ENCODE measurements at places on chromosomes 13 and 19. TPM values are rescaled to one million over a fixed set of nuclear protein-coding genes. Genes with fewer than 3 reads are reported as not detected.

DNA sequence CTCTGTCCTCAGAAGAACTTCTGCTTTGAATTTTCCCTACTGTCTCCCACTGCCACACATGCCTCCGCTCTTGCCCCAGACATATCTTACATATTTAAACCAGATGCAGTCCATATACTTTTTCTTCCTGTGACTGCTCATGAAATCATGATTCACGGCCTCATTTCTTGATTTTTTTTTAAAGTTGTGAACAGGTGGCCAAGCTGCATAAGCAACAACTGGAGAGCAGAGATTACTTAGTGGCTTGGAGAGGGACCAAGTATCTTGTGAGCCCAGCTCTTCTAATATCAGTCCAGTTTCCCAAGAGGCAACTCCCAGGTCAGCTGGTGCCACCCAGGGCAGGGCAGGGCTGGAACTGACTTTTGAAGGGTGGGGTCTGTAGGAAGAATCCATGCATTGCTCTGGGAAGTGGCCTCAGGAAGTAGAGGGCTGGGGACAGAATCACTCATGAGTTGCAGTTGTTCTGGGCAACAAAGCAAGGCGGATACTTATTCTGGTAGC is 152.4 kb downstream of the LMO7 start:
- peak overlapping the region; percentile 85 for H3K27ac ChIP-seq
- peak overlapping the region; percentile 55 for H3K4me3 ChIP-seq
- peak; percentile 94 for DNase-seq
- H3K36me3 ChIP-seq, result peaks cover 5% of the 10 kb centered on the region
- peaks cover 26% of the 10 kb centered on the region for H3K4me1 ChIP-seq

- no peak for DNase-seq
- no peaks in the 10 kb centered on the region for H3K27me3 ChIP-seq
- no peaks in the 10 kb centered on the region for H3K36me3 ChIP-seq
- H3K4me1 ChIP-seq, result no peaks in the 10 kb centered on the region
- no peak overlapping the region for H3K27ac ChIP-seq
- H3K4me3 ChIP-seq, result no peak overlapping the region
Observed at GRCh38 chr13:74068471-74068870, 65.7 kb downstream of the KLF12 start.

The IFNL1 gene
- total RNA-seq, result not detected

DNA sequence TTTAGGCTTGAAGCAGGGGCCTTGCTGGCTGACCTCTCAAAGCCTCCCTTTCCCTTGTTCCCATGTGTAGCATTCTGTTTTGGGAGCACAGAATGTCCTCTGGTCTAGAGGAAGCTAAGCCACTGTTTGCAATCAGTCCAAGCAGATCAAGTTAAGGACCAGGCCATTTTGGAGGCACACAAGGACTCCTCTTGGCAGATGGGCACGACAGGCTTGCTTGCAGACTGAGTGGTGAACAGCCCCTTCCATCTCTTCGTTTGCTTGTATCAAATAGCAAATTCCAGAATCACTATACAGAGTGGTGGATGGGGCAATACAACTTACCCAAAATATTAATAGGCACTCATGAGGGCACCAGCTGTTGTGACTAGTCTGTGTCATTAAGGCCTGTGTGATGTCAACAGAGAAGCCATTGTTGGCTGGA is 215.5 kb upstream of the SERP2 start:
- H3K27me3 ChIP-seq, result no peaks in the 10 kb centered on the region
- DNase-seq, result peak; percentile 14
- H3K4me1 ChIP-seq, result no peaks in the 10 kb centered on the region
- no peaks in the 10 kb centered on the region for H3K36me3 ChIP-seq
- H3K4me3 ChIP-seq, result no peak overlapping the region
- no peak overlapping the region for H3K27ac ChIP-seq

DNA sequence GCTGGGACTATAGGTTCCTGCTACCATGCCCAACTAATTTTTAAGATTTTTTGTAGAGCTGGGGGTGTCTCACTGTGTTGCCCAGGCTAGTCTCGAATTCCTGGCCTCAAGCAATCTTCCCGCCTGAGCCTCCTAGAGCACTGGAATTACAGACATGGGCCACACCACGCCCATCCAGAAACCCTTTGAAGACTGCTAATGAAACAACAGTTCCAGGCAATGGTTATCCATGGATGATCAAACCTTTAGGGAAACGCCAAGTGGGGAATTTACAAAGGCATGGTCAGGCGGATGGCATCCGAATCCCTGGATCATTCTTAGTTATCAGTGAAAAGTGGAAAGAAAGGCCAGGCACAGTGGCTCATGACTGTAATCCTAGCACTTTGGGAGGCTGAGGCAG is 16.9 kb upstream of the DNMT1 start:
- no peaks in the 10 kb centered on the region for H3K36me3 ChIP-seq
- no peak for DNase-seq
- H3K4me1 ChIP-seq, result no peaks in the 10 kb centered on the region
- no peak overlapping the region for H3K4me3 ChIP-seq
- no peaks in the 10 kb centered on the region for H3K27me3 ChIP-seq

- H3K27ac ChIP-seq, result no peak overlapping the region
- peaks cover 11% of the 10 kb centered on the region for H3K27me3 ChIP-seq
- peaks cover 9% of the 10 kb centered on the region for H3K4me1 ChIP-seq
- no peaks in the 10 kb centered on the region for H3K36me3 ChIP-seq
Observed at GRCh38 chr19:42092350-42092749, 16.4 kb downstream of the ZNF574 start.

The EHD2 gene
- total RNA-seq, result 9.0 TPM

The ICAM4 gene
- 1.7 TPM for total RNA-seq

GRCh38 chr13:51838240-51838846 is 6.6 kb downstream of the TMEM272 start:
- no peak for DNase-seq
- no peaks in the 10 kb centered on the region for H3K27me3 ChIP-seq
- H3K27ac ChIP-seq, result no peak overlapping the region
- H3K36me3 ChIP-seq, result no peaks in the 10 kb centered on the region

DNA sequence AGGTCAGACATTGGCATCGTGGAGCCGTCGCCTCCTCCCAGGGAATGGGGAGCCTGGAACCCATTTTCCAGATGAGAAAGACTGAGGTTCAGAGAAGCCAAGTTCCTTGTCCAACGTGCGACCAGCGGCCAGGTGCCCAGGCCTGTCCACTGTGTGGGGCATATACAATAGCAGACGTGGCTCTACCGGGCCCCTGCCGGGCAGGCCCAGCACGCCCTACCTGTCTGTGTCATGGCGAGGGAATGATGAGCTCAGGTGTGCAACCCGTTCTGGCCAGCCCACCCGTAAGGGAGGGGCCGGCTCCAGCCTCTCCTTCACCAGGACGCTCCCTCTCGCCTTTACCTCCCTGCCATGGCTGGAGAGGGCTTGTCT is 837 bp downstream of the GNA15 start:
- no peak overlapping the region for H3K4me3 ChIP-seq
- no peak for DNase-seq
- H3K27me3 ChIP-seq, result no peaks in the 10 kb centered on the region
- H3K27ac ChIP-seq, result no peak overlapping the region
- peaks cover 13% of the 10 kb centered on the region for H3K4me1 ChIP-seq
- H3K36me3 ChIP-seq, result no peaks in the 10 kb centered on the region

DNA sequence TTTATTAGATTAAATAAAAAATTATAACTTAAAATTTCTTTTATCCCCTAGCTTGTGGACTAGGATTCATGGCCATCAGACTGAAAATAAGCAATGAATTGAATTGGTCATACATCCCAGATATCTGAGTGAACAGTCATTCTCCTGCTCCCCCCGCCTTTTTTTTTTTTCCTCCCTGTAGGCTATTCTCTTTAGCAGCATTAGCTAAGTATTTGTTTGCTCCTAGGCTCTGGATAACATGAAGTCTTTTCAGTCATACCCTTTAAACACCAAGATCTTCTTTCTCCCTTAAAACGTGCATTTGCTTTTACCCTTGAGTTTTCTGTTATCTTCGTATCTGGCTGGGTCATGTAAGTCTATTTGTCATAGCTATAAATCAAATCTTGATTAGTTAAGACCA is 866.7 kb upstream of the SPRY2 start:
- no peak overlapping the region for H3K4me3 ChIP-seq
- no peak for DNase-seq
- H3K36me3 ChIP-seq, result no peaks in the 10 kb centered on the region
- H3K27me3 ChIP-seq, result no peaks in the 10 kb centered on the region
- no peaks in the 10 kb centered on the region for H3K4me1 ChIP-seq
